Caudate nucleus (tissue), 63 donors: ENCODE measurements at places on chromosomes 3 and 15.

GRCh38 chr3:181572432-181572831 is 139.3 kb upstream of the SOX2 start:
- no peak for DNase-seq

DNA sequence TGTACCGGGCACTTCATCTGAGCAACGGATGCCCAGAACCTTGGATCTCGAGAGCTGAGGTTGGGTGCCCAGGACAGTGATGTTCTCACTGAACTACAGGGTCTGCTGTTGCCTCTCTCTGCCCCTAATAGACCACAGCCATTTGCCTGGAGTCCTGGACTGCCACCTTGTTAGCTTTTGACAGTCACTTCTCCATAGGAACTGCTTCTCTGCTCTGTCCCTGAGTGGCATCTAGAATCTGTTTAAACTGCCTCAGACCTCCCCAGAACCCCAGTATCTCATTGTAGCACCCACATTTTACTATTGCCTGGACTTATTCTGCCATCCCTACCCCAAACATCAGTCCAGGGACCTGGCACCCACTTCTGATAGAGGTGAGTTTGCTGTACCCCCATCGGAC is 194.4 kb downstream of the SLCO3A1 start:
- DNase-seq, result no peak

DNA sequence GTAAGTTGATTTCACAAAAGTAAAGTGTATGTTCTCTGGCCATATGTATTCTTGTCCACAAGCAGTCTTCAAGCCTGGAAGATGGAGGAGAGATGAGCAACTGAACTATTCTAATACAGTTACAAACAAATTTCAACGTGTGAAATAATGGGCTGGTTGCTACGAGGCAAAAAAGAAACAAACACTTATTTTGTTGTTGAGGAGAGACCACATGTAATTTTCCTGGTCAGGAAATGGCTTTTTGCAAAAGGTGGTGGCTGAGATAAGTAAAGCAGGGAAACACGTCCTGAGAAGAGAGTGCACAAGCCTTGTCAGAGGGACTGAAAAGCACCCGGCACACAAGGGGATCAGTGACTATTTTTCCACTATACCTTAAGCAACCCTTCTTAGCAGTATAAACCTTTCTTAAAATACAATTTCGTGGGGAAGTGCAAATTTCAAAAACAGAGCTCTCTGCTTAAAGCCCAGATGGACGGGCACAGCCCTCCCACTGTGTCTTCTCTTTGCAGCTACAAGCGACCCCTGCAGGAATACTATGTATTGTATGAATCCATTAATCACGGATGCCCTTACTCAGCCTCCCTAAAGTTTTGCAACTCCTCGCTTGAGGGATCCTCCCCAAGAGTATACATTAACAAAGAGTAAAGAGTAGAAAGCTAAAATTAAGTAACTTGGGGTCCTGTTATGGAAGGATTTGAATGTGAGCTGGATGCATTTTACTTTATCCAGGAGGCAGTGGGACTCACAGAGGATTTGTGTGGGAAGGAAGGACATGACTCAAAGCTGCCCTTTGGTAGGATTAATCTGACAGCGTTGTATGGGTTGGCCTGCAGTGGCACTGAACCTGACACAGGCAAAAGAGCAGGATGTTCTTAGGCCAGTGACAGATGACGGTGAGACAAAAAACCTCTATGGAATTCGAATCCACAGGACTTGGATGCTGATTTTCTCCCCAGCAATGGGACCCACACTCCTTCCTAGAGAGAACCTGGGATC is 253.7 kb downstream of the IL5RA start:
- DNase-seq, result no peak

DNA sequence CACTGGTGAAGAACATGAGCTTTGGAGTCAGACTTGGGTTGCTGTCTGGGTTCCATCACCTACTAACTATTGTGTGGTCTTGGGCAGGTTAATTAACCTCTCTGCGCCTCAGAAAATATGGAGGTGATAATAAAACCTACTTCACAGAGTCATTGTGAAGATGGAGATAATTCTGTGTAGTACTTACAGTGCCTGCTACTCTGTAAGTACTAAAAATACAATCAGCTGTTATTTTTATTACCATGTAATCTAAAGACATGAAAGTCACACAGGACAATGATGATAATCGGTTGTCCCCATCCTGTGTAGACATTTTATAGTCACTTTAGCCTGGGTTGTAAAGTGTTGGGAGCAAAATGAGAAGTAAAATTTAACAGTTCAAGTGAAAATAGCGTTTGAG is 334.1 kb downstream of the THSD4 start:
- DNase-seq, result no peak

- DNase-seq, result no peak
These were observed 601.7 kb upstream of the ZNF717 start for GRCh38 chr3:76387000-76387399.
